ENCODE measurements at places on chromosomes 5 and 9.

GRCh38 chr9:70420441-70421271 is 6.2 kb upstream of the KLF9 start:
- peak; percentile 35 for DNase-seq

DNA sequence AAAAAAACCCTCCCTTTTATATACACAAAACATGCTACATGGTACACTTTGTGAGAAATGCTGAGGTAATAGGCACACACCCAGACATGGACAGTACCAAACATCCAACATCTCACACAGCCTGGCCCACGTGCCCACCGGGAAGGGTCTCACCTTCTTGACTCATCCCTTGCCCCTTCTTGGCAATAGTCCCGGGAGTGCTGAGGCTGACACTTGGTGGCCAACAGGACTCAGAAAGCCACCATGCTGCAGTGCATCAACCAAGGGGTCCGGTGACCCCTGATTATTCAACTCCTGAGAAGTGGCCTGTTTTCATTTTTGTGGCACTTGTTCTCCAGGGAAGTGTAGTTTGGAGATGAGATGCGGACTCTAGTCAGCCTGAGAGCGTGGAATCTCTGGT is 35.0 kb downstream of the ANGPTL2 start:
- DNase-seq = no peak

- no peak for DNase-seq
Measured at GRCh38 chr9:127038531-127038930, 83.9 kb downstream of the ANGPTL2 start.

DNA sequence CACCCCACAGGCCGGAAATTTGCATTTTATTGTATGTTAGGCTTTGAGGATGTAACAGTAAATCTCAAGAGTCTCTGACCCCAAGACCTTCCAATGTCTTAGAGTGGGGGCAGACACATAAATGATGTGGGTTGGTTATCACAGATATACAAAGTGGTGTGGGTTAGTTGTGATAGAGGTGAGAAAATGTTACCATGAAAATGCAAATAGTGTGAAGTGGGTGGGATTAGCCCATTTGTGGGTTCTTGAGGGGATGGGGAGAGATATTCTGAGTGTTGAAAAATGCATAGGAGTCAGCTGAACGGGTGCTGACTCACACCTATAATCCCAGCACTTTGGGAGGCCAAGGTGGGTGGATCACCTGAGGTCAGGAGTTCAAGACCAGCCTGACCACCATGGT is 7.9 kb upstream of the RNF145 start:
- DNase-seq = no peak

GRCh38 chr5:82849885-82850284 is 227.3 kb downstream of the TMEM167A start:
- no peak for DNase-seq

GRCh38 chr5:107157809-107158208 is 512.9 kb downstream of the EFNA5 start:
- no peak for DNase-seq

DNA sequence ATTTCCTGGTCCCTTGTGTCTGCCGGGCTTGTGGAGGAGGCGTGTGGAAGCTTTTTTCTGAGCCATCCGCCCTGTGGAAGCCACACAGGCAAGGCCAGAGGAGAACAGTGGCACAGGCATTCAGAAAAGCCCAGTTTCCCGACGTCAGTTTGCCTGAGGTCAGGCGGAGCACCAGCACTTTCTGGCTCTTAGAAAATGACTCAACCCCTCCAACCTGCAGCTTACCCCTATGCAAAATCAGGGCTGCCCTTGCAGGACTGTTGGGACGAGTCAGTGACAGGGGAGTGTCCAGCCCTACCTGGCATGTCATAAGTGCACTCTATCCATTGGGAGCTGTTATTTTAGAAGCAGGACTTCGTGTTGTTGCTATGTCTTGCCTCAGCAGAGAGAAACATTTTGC is 216.0 kb downstream of the NR3C1 start:
- DNase-seq = no peak

DNA sequence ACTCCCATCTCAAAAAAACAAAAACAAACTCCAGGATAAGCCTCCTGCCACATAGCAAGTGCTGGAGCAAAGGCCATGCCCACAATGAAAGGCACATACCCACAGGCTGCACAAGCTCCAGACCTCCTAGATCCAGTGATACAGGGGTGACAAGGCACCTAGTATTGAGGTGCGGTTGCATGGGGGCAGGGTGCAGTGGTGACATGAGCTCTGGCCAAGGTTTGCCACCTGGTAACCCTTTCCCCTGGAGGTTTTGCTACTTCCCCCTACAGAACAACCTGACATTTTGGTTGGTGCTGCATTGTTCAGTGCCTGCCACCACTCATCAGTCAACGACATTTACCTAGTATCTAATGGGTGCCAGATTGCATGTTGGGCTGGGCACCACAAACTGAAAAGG is 14.5 kb downstream of the CDKN2AIPNL start:
- no peak for DNase-seq

DNA sequence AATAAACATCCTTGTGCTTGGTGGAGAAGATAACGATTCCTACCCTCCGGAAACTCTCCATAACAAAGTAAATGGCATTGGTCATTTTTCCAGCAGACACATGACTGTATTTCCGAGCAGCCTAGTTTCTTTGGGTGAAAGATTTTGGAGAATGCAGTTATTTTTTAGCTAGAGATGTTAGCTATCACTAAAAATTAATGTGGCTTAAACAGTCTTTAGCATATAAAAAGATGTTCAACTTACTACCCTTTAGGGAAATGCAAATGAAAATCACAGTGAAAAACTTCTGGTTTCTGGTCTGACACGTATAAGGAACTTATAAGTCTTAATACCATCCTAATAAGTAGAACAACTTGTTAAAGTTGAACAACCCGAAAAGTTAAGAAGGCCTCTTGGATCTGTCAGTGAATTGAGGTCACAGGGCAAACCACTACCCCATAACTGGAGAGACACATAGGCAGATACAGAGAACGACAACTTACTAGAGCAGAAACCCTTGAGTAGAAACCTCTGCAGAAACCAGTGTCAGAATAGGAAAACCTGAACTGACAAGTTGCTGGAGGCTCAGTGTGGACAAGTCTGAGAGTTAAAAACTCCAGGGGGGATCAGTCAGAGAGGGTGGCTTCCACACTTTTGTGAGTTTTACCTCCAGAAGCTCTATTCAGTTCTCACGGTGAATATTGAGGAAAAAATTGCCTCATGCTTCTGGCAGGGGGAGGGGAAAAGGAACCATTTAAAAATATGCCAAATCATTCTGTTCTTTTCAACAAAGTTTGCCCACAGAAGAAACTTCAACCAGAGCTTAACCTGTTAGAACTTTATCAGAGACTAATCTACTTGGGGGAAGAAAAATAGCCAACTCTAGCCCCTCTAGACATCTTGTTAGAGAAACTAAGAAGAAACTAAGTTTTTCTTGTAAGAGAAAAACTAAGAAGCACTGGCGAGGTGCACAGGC is 325.2 kb upstream of the RPS23 start:
- no peak for DNase-seq

DNA sequence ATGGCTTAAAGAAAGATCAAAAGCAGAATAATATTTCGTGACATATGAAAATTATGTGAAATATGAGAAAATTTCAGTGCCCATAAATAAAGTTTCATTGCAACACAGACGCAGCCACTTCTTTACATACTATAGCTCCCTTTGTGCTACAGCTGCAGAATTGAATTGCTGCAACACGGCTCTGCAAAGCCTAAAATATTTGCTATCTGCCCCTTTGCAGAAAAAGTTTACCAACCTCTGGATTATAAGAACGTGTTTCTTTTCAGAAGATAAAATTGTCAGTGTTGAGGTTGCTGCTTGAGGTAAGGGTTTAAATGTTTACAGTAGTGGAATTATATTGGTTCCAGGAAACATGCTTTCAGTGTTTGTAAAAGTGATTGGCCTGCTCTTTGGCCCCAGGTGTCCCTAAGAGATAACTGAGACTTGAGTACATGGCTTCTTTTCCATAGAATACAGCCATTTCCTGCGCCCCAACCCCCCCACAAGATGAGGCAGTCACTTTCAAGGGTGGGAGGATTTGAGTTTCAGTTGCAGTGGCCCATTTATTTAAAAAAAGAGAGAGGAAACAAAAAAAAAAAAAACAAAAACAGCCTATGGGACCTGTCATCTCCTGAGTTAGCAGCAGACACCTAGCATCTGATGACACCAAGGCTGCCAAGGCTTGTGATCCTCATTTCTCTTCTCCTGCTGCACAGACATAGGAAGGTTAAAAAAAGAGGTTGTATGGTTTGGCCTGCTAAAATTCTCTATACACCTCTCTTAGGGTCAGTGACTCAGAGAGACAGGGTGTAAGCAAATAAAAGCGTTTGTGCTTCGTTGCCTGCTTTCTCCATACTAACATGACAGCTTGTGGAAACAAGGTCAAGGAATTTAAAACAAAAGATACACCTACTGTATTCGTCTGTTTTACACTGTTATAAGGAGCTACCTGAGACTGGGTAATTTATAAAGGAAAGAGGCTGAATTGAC is 28.0 kb upstream of the HTR4 start:
- DNase-seq = no peak

GRCh38 chr9:90024409-90024808 is 419.6 kb downstream of the GADD45G start:
- no peak for DNase-seq
